ENCODE measurements at places on chromosomes 11 and 22.

DNA sequence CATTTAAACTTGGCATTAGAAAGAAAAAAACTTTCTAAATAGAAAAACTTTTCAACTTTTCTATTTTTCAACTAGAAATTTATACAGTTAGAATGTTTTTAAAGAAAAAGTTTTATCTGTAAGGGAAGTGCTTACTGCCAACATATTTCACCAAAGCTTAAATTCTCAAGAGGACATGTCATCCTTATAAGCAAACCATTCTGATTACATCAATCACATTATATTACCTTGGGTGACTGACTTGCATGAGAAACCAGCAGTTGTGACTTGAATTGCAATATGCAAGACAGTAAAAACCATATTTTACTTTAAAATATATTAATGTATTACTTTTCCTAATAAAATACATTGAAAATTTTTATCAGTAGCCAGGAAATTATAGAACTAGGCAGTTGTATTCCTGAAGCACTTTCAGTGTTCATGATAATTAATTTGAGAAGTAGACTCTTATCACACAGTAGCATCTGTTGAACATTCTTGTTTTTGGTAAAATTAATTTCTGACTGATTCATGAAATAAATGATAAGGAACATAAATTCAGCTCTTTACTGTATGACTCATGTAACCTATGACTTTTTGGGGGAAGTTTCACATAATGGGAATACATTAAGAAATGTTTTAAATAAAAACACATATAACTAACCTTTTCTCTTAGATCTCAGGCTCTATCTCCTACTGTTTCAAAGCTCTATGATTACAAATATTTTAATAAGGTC is 345.0 kb upstream of the CCDC179 start:
- DNase-seq, result no peak

- DNase-seq, result no peak
These were observed 70.6 kb downstream of the PDHX start for GRCh38 chr11:34986883-34987520.

- peak; percentile 13 for DNase-seq
These were observed 825 bp downstream of the FBXO3 start for GRCh38 chr11:33773404-33773986.

DNA sequence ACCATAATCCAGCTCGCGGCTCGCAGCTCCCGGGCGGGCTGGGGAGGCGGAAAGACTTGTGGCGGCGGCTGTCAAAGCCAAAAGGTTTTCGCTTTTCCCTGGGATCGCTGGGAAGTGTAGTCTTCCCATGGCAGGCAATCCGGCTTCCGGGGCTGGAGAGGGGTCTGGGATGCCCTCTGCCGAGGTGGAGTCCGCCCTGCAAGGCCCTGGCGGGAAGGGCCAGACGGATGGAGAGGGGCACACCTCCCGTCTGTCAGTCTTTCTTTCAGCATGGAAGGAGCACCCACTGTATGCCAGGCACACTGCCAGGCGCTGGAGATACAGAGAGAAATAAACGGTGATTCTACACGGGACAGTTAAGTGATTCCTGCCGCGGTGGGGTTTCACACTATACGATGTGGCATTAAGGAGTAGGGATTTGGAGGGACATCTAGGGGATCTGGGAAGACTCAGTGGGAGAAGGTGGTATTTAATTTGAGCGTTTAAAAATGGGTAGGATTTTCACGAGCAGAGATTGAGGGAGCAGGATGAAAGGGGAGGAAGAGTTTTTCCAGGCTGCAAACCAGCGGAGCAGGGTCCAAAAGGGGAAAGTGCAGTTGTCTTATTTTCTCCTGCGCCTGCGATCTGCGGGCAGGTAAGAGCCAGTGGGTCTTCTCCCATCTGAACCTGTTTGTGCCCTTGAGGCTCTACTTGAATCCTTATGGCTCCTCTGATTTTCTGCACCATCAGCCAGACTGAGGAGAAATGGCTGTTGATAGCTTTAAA is at the start of gene BACE1:
BACE1 (minus strand) TSS at position 60 of the 765 bp plus-strand sequence. CDS start 461 bp downstream, outside the sequence.
- peak; percentile 81 for DNase-seq

GRCh38 chr11:104943561-104943960 is 24.8 kb downstream of the CASP4 start:
- DNase-seq, result no peak

DNA sequence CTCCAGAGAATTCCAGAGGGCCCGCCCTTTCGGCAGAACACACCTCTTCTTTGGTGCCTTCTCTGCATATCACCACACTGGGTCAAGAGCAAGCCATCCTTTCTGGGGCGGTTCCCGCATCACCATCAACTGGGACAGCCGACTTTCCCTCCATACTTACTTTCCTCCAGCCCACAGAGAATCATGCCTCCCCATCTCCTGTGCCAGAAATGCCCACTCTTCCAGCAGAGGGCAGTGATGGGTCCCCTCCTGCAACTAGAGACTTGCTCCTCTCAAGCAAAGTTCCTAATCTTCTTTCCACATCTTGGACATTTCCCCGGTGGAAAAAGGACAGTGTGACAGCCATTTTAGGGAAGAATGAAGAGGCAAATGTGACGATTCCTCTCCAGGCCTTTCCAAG is 157.7 kb downstream of the C11orf91 start:
- no peak for DNase-seq

DNA sequence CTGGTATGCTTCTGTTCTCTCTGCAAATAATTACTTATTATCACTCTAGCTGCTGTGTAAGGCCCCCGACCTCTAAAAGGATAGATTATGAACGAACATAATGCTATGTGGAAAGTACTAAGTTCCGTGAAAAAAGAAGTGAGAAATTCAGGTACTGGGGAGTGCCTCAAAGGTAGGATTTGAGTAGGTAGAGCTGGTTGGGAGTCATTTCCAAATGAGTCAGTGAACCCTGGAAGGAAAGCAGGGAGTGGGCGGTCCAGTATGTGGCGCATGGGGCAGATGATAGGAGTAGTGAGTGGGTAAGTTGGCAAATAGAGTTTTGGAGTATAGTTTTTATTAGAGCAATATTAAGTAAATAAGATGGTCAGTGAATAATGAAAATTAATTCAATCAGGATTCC is 2.4 kb downstream of the ZC3H12C start:
- DNase-seq, result no peak

GRCh38 chr11:19646921-19647320 is 65.7 kb upstream of the NAV2 start:
- DNase-seq, result no peak

DNA sequence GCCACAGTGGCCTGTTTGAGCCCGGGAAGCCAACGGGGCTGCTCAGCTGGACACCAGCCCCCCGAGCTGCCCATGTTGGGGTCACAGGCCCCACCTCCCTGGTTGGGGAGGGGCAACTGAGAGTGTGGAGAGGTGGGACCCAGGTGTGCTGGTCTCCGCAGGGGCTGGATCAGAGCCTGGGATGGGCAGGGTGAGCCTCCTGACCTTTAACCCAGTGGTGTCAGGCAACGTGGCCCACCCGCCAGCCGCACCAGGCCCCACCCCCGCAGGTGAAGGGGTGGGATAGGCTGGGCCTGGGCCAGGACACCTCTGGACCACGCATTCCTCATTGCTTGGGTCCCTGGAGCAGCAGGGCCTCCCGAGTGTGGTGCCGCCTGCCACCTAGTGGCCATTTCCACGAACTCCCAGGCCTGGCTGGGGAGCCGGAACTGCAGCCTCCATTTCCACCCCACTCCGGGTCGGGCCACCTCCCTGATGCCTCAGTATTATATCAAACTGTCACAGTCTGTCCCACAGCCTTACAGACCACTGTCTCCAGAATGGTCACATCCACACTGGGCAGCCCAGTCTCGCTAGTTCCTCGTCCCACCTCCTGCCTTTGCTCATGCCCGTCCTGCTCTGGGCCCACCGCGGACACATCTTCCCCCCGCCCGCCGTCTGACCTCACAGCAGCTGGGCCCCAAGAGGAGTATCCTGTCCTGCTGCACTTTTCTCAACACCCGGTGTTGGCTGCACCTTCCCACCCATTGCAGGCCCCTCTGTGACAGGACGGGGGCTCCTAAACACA is 13.3 kb upstream of the PPP6R3 start:
- DNase-seq, result peak; percentile 68

GRCh38 chr22:22714600-22715335 is 70.4 kb downstream of the GGTLC2 start:
- DNase-seq, result no peak

DNA sequence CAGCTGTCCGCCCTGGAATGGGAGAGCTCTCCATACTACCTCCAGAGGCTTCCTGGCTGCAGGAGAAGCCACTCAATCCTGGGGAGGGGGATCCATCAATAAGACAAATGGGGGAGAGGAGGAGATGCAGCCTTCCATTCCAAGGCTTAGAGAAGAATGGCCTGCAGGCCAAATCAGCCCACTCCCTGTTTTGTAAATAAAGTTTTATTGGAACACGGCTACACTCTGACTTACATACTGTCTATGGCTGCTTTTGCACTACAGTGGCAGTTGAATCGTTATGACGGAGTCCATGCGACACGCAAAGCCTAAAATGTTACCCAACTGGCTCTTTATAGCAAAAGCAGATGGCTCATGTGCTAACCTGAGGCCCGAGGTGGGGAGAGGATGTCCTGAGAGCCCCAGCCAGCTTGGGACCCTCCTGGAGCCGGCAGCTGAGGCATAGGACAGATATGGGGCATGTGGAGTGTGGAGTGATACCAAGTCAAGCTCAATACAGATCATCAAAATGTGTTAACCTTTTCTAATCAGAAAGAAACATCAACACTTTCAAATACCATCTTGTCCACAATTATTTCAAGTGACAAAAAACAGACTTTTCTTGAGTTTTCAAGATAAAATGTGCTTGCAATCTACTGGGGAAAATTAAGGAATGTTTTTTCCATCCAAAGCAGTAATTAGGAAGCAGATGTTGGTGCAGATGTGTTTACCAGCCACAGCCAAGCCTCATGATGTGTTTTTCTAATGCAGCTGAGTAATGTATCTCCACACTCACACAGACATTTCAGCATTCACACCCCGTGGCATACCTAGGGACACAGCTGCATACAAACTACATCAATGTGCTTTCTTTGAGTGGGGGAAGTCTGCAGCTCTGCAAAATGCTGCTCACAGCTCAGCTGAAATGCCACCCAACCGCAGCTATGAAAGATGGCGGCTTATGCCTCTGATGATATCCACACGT is 181.6 kb downstream of the SHANK2 start:
- DNase-seq, result no peak

DNA sequence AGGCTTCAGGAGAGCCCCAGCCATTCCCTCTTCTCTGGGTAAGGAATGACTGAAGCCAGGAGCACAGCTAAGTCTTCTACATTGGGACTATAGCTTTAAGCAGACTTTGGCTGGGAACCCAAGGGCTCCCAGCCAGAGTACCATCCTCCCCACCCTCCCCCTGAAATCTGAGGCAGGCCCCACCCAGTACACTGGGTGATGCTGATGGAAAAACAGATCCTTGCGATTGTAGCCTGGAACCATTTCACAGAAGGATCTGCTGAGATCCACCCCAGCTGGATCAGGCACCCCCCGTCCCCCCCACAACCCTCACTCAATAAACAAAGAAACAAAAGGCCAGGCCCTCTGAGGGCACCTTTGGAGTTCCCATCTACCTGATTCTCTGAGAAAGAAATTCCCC is 39.8 kb downstream of the IL18BP start:
- DNase-seq, result peak; percentile 42

- no peak for DNase-seq
These were observed 184.2 kb downstream of the BLID start for GRCh38 chr11:121931748-121932352.

DNA sequence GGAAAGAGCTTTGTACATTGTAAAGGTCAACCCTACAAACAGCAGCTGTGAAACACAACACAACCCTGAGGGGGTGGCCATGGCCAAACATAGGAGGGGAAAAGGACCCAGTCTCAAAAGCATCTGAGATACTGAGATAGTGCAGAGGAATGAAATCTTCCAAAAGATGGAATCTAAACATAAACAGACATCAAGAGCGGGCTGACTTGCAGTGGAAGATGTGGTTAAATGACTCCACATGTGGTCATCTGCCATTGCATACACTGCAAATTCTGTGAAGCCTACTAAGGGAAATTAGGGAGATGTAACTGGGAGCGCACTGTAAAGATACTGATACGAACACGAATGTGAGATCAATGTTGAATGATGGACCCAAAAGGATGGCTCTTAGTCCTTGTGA is 22.0 kb downstream of the BDNF start:
- no peak for DNase-seq

DNA sequence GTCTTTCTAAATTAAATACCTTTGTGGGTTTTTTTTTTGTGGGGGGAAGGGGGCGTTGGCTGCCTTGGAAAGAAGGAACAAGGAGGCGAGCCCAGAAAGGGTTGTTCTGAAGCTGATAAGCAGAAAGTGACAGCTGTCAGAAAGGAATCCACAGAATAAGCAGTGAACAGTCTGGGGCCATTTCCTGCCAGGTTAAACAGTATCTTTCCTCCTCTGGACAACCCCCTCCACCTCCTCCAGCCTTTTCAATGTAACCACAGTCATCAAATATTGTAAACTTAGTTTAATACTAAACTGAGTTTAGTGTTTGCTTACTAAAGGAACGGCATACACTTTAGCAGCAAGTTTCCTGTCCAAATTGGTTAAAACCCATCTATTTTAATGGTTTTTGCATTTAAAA is 271.2 kb upstream of the SYN3 start:
- no peak for DNase-seq

DNA sequence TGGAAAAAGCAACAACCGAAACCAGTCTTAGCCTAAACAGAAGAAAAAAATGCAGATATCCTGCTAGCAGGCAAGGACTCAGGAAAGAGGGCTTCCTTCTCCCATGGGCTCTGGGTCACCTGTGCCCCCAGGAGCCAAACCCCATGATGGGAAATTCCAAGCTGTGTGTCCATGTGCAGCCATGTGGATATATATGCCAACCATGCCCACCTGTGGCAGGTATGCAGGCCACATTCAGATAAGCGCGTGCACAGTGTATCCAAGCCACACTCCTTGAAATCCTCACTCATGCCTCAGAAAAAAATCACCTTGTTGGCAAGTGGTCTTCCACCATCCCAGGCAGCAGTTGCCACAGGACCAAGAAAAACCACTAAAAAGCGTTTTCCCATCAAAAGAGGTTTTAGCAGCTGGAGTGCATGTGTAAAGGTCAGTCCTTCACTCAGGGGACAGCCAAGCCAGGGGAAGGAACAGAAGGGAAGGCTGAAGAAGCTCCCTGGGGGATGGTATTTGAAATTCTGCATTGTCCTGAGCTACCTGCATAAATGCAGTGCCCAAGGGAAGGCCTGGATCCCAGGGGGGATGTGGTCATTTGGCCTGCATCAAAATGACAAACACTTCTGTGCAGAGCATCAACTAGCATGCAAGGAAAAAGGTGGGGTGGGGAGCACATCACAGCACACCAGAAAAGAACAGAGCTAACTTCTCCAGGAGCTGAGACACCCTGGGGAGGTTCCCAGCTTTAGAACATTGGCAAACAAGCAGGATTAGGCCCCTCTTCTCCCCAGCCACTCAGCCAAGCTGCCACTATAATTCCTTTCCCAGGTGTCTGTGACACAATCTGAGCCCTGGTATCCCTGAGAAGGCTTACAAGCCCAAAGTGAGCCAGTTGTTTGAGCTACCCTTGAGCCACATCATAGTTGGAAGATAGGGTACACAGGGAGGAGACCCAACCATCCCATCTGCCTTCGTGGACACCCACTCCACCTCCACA is 76.2 kb downstream of the GALNT18 start:
- no peak for DNase-seq

DNA sequence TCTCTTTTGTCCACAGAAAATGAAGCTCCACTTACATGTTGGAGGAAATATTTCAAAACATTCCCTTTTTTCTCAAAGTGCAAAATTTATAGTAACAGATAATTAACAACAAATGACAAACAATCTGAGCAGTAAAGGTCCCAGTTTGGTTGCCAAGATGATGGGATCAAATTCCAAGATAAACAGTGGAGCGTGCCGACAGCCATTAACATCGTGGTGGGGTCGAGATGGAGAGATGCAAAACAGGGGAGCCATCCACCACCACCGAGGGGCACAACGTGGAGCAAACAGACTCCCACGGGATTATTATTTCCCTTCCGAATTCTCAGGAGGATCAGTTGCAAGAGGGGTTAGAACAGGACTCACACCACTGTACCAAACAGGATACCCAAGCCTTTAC is 17.2 kb downstream of the MPPED2 start:
- DNase-seq, result no peak

All from COR-L47 (cell line).